ENCODE measurements at places on chromosomes 7 and 10.

DNA sequence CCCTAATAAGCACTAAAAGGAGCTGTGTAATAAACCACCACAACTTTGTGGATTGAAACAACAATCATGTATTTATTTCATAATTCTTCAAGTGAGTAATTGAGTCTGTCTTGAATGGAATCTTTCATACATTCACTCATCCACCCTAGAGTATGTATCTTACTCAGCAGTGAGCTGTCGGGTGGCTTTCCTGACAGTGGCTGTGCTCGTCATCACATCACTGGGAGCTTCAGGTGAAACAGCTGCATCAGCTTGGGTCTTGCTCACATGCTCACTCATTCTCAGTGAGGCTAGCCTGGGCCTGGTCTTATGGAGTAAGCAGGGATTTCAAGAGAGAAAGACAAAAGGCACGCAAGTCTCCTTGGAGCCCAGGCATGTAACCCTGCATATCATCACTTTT is 271.4 kb downstream of the POM121L12 start:
- DNase-seq, result no peak

GRCh38 chr10:31604096-31604495 is 285.1 kb downstream of the ZEB1 start:
- peak; percentile 83 for DNase-seq

- DNase-seq, result no peak
These were observed 36.3 kb upstream of the PDK4 start for GRCh38 chr7:95632609-95633008.

- DNase-seq, result no peak
These were observed 429.9 kb upstream of the SEMA3A start for GRCh38 chr7:84624527-84624926.

DNA sequence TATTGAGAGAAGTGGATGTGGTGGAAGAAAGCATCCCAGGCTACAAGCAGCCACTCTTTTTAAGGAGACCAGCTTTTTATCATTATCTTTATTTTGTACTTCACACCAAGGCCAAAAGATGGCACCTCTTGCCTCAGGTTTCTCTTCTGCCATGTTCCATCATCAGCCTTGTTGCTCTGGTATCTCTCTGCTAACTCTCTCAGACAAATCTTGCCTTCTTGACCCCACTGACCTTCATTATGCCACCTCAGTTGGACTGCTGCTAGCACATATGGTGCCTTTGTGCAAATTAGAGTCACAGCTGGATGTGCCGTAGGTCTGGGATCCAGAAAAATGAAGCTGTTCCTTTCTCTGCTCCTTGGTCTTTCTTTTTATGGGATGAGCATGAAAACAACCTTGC is 47.1 kb upstream of the DYNC1I1 start:
- peak; percentile 47 for DNase-seq

GRCh38 chr10:127470911-127471310 is 78.2 kb upstream of the NPS start:
- DNase-seq, result no peak

DNA sequence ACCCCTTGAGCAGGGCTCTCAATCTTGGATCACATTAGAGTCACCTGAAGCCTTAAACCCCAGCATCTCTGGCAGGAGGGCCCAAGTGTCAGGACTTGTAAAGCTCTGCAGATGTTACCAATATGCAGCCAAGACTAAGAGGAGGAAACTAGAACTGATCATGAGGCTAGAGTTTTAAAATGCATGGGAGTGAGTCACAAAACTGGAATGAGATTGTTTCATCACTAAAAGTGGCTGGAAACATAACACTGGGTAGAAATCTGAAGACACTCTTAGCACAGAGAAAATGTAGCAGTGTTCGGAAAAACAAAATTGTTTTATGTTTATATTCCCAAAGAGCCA is 63.3 kb upstream of the GHITM start:
- DNase-seq, result no peak

DNA sequence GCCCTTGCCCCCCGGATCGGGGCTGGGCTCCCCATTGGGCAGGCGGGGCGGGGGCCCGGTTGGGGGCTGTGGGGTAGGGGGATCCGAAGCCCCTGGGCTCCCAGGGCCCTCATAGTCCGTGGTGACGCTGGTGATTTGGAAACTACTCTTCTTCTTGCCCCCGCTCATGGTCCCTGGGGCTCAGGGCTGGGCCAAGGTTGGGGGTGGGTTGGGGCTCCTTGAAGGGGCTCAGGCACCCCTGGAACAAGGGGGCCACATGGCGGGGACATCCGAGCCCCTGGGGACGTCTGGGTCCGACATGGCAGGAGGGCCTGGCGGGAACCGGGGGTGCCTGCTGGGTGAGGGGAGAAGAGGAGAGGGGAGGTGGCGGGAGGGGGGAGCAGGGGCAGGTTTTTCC is 1.1 kb downstream of the TSC22D4 start:
- DNase-seq, result no peak

GRCh38 chr10:14325325-14325955 is 5.3 kb downstream of the FRMD4A start:
- DNase-seq, result no peak

- DNase-seq, result no peak
These were observed 241.3 kb upstream of the AOAH start for GRCh38 chr7:36965625-36966024.

- peak; percentile 84 for DNase-seq
These were observed 332.0 kb upstream of the FZD1 start for GRCh38 chr7:90931986-90932916.
